NCI-H748 treated with DMSO at 0.1 percent for 48 hours (cell line): ENCODE measurements at places on chromosomes 5 and 9.

DNA sequence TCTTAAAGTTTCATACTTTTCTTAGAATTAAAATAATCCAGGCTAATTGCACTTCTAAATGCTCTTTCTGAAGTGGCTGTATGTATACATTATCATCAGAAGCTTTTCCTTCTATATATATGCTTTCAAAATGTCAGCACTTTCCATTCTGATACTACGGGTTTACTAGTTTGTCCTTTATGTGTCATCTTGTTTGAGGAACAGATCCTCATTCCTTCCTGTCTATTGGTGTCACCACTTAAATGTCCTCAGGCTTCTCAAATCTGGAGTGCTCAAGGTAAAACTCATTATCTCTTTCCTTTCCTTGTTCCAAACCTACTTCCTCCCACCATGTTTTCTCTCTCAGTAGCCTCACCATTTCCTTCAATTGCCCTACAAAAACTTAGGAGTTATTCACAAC, 236.3 kb downstream of the CSNK1G3 start:
- no peak for DNase-seq

- DNase-seq: no peak
Observed at GRCh38 chr5:154794525-154795234, 39.5 kb downstream of the LARP1 start.

DNA sequence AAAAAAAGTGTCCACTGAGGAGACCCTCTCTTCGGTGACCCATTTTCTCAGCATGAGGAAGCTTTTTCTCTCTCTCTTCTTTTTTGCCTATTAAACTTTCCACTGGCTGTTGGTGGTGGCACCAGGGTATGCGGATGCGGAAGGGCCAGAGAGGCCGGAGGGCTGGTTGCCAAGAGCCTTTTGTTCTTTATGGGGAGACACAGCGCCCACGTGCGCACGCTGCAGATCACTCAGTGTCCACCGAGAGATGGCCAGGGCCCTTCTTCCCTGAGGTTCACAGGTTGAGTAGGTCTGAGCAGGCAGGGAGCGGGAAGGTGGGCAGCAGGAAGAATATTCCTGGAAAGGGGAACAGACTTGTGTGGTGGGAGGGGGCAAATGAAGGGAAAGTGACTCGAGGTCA, 69.1 kb downstream of the STK10 start:
- DNase-seq: no peak

DNA sequence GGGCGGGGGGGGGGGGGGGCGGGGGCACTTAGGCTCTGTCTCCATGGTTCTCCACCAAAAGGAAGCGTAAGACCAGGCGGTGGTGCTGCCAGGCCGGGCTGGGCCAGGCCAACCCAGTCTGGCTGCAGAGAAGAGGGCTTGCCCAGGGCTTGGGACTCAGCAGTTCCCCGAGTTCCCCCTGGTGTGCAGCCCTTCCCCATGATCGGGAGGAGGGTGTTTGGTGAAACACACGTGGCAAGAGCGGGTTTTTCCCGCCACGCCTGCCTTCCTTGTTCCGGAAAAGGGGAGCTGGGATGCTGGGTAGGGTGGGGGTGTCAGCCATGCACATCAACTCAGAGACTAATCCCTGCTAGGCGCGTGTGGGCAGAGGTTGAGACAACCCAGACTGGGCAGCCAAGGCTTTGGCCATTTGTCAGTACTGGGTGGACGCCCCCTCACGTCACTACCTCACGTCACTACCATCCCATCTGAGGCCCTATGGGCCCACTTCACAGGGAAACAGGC, 32.9 kb downstream of the PRRX2 start:
- DNase-seq: no peak

DNA sequence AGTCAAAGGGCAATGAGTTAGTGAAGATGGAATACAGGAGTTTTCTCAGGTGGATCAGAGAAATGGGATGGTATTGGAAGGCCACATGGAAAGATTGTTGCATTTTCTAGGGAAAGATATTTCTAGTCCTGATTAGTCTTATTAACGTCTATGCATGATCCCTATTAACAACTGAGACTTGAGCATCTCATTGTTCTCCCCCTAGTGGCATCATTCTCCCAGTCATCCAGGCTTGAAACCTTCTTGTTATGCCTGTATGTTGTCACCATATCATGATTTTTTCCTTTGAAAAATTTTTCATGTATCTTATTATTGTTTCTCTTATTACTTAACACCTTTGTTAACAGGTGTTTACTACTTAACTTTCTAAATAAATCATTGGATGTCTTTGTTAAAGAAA, 34.4 kb downstream of the KIF2A start:
- no peak for DNase-seq

DNA sequence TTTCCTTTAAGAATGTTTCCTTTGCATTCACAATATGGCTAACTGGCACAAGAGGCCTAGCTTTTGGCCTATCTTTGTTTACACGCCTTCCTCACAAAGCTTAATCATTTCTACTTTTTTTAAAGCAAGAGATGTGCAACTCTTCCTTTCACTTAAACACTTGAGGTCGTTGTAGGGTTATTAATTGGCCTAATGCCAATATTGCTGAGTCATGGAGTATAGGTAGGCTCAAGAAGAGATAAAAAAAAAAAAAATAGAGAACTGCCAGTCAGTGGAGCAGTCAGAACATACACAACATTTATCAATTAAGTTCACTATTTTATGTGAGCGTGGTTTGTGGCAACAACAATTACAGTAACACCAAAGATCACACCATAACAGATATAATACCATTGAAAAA, 5.9 kb downstream of the FKBP15 start:
- no peak for DNase-seq

- DNase-seq: no peak
Observed at GRCh38 chr5:76867038-76867437, 17.2 kb downstream of the S100Z start.

DNA sequence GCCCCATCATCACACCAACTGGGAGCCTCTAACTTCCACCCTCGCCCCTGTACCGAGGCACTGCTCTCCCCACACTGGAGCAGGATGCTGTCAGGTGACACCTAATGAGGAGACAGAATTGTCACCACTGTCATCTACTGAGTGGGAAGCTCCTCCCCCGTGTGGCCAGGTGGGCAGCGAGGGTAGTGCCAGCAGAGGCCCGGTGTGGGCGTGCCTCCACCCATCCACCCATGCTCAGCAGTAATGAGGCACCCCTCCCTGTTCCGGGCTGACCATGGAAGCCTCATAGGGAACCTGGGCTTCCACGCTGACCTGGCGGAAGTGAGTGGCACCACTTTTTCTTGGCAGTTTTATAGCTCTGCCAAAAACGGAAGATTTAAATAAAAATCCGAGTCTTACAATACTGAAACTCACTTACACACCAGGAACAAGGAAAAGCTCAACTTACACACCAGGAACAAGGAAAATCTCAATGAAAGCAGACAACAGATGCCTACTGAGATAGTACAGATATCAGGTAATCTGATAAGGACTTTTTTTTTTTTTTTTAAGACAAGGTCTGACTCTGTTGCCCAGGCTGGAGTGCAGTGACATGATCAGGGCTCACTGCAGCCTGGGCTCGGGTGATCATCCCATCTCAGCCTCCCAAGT, 30.6 kb upstream of the ASS1 start:
- no peak for DNase-seq

- no peak for DNase-seq
Observed at GRCh38 chr9:114524247-114524681, 19.0 kb upstream of the WHRN start.

GRCh38 chr5:143014017-143014651, 244.0 kb downstream of the ARHGAP26 start:
- peak; percentile 32 for DNase-seq

- no peak for DNase-seq
Observed at GRCh38 chr5:168836603-168837231, 257.5 kb upstream of the PANK3 start.

DNA sequence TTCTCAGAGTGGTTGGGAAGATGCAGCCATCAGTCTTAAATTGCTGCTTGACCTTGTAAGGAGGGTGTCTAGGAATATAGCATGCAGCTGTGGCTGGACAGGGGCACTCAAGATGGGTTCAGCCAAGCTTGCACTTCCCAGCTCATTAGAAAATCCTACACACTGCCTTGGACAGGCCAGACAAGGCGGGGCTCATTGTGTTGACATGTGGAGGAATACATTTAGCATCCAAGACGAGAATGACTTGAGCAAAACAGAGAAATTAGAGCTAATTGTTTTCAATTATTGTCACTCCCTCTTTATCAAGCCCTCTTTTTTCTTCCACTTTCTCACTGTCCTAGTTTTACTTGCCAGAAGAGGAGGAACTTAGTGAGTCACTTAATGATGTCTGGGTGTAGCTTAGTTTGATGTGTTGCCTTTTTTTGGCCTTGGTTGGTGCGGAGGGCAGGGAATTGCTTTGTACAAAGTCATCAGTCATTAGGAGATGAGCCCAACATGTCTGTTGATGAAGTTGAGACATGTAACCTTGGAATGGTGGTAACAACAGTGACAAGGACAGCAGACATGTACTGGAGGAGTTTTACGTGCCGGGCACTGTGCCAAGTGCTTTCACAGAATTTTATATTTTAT, 1219.3 kb upstream of the WWC1 start:
- no peak for DNase-seq

- DNase-seq: no peak
Observed at GRCh38 chr5:90000351-90000750, 409.2 kb downstream of the CETN3 start.

DNA sequence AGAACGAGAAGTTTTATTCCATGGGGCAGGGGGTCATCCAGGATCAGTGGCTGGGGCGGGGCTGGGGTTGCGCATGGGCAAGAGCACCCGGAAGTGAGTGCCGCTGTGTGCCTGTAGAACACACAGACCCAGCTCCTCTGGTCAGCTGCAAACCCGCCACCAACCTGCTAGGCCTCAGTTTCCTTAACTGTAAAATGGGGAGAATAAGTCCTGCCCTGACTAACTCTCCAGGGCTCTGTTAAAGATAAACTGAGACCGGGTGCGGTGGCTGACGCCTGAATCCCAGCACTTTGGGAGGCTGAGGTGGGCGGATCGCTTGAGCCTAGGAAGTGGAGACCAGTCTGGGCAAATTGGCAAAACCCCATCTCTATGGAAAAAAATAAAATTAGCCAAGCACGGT, 152.2 kb downstream of the GABBR2 start:
- DNase-seq: no peak

- no peak for DNase-seq
Observed at GRCh38 chr5:135481387-135481786, 29.2 kb upstream of the TIFAB start.

- DNase-seq: no peak
Observed at GRCh38 chr5:98186128-98186527, 587.3 kb upstream of the RGMB start.

DNA sequence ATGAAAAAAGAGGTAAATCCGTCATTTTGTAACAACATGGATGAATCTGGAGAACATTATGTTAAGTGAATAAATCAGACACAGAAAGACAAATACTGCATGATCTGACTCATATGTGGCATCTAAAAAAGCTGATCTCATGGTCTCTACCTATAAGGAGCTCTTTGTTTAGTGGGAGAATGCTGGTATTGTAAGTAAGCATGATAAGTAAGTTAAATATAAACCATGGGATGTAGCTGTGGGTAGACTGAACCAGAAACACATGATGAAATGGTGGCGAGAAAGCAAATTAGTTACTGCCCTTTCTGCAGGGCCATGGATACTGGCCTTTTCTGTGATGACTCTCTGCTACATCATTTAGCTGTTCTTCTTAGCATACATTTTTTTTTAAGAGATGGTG, 66.4 kb upstream of the RUSC2 start:
- no peak for DNase-seq

DNA sequence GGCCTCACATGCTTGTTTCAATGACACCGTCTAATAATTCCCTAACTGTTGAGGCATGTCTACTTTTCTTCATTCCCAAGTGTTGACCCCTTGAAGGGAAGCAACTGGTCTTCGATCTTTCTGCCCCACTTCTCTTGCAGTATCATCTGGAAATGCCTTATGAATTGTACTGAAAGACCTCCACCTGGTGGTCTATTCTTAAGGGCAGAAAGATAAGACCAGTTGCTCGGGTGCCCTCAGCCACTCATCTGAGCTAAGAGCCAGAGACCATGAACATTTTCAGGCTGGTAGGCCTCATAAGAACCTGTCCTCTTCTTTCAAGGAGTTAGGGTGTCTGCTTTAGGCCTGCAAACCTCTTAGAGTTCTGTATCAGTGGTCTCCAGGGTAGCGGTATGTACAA, 542.5 kb downstream of the CTNND2 start:
- DNase-seq: no peak

DNA sequence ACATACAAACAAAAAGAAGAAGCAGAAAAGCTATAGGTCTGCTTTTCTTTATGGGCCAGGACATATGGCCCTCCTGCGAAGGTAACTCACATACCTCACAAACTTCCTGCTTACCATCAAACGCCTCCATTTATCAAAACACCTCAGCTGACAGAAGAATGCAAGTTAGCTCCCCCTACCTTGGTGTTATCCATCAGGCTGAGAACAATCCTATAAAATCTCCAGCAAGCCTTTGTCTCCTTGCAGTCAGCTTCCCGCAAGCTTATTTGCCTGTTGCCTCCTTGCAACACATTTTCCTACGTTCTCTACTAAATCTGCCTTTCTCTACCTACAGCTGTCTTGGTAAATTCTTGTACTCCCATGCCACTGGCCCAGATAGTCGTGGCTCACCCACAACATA, 22.7 kb upstream of the PCA3 start:
- DNase-seq: no peak

DNA sequence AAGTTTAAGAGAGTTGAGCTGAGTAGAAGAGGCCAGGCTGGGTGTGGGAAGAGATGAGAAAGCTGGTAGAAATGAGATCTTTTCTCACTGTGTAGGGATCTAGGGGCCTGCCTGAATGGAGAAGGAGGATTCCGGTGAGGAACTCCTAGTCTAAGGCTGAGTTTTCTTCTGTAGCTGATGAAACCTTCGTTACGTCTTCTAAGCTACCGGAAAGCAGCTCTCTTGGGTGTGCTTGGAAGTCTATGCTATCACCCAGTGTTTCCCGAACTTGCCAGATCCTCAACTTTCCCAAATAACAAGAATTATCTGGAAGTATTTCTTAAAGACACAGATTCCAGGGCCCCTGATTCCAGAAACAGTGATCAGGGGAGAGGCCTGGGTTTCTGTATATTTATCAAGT, 55.4 kb upstream of the TNFSF15 start:
- DNase-seq: no peak

DNA sequence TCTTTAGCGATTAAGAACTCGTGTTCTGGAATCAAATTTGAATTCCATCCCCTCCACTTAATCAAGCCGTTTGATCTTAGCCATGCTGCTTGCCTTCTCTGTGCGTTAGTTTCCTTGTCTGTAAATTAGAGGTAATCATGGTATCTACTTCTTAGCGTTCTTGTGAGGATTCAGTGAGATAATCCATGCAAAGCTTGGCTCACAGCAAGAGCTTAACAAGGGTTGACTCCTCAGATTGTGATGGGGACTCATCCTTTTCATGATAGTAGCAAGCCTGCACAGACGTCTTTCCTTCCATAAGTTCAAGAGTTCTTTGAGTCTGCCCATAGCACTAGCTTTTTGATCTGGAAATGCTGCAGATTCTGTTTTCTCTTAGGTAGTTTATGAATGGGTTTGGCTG, 72.8 kb downstream of the TRIO start:
- DNase-seq: no peak
